Activated CD4-positive, alpha-beta memory T cell treated with anti-CD3 and anti-CD28 coated beads, Interleukin-2, amount 10 ng/mL, durations not matched to agents 7 days and 5 days (primary cell): ENCODE measurements at places on chromosomes 1 and 21. TPM values are rescaled to one million over a fixed set of nuclear protein-coding genes. Genes with fewer than 3 reads are reported as not detected.

- DNase-seq: no peak
- peaks cover 7% of the 10 kb centered on the region for H3K4me1 ChIP-seq
- H3K36me3 ChIP-seq: no peaks in the 10 kb centered on the region
These were observed 8.2 kb upstream of the GLRX2 start for GRCh38 chr1:193113258-193113991.

DNA sequence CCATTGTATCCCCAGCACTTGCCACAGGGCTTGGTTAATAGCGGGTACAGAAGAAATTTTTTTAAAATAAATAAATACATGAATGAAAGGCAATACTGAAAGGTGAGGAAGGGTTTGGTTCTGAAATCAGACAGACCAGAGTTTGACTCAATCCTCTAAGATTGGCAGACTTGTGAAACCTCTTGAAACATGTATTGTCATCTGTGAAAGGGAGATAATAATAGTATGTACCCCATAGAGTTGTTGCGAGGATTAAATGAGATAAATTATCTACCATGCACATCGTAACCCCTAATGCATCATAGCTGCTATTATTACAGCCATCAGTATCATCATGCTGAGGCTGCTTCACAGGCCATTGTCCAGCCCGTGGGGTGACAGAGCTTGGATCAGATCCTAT lies 41.4 kb downstream of the S1PR1 start:
- H3K4me3 ChIP-seq: no peak overlapping the region
- H3K36me3 ChIP-seq: peaks cover 20% of the 10 kb centered on the region
- no peaks in the 10 kb centered on the region for H3K27me3 ChIP-seq
- peak overlapping the region; percentile 76 for H3K27ac ChIP-seq

DNA sequence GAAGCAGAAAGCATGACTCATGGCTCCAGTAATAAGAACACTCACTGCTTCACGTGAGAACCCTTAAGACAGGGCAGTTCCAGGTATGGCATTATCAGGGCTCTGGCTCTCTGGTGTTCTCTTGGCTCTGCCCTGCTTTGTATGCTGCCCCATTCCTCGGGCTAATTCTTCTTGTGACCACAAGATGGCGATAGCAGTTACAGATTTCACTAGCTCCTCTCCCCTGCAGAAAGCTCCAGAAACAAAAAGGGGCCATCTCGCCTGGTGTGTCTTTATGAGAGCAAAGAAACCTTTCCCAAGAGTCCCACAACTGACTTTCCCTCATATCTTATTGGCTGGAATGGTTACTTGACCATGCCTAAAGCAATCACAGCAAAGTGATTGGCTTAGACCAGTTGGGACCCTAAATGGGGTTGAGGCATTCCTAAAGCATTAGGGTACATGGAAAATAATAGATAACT lies 60.1 kb downstream of the F3 start:
- H3K4me3 ChIP-seq: no peak overlapping the region
- H3K36me3 ChIP-seq: peaks cover 4% of the 10 kb centered on the region
- H3K27me3 ChIP-seq: no peaks in the 10 kb centered on the region
- H3K27ac ChIP-seq: no peak overlapping the region
- no peaks in the 10 kb centered on the region for H3K4me1 ChIP-seq

GRCh38 chr1:156386949-156387869 lies 18.2 kb downstream of the RHBG start:
- peaks cover 4% of the 10 kb centered on the region for H3K4me1 ChIP-seq
- no peaks in the 10 kb centered on the region for H3K36me3 ChIP-seq
- no peak overlapping the region for H3K4me3 ChIP-seq
- peaks cover 29% of the 10 kb centered on the region for H3K27me3 ChIP-seq
- no peak for DNase-seq
- H3K27ac ChIP-seq: no peak overlapping the region

DNA sequence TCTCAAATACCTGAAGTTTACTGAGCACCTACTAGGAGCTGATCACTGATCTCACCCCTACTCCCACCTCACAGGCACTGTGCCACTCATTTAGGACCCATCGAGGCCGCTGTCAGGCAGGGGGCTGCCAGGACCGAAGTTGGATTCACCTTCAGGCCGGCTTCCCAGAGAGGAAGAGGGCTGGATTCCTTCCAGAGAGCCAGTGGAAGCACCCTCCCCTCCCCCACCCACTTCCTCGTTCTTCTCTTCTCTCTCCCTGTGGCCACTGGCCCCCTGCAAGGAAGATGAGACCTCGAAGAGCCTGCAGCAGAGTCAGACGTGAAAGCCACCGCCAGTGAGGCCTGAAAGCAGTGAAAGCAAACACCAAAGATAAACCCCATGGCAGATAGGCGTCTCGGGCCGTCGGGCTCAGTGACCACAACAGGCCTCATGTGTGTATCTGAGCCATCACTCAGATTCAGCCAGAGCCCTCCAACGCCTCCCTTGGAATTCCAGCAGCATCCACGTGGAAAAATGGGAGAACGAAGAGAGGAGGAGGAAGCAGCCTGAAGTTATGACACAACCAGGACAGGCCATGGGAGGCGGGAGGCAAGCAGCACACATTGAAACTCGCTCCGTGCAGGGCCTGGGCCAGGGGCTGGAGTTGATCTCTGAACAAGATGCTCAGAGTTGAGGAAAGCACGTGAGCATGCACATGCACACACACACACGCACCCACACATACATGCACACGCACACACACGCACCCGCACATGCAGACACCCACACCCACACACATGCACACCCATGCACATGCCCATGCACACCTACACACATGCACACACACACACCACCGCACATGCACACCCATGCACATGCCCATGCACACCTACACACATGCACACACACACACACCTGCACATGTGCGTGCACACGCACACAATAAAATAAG lies 6.2 kb upstream of the AGTRAP start:
- peak; percentile 26 for DNase-seq
- peak overlapping the region; percentile 88 for H3K27ac ChIP-seq
- H3K36me3 ChIP-seq: no peaks in the 10 kb centered on the region
- H3K4me3 ChIP-seq: peak overlapping the region; percentile 66

DNA sequence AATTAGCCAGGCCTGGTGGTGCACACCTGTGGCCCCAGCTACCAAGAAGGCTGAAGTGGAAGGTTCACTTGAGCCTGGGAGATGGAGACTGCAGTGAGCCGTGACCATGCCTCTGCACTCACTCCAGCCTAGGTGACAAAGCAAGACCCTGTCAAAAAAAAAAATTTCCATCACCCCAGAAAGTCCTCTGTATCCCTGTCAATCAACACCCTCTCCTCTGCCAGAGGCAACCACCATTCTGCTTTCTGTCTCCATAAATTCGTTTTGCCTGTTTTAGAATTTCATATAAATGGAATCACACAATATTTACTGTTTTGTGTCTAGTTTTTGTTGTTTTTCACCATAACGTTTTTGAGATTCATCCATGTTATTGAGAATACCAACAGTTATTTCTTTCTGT lies 141.6 kb upstream of the SLC45A1 start:
- DNase-seq: no peak
- H3K27ac ChIP-seq: no peak overlapping the region
- H3K27me3 ChIP-seq: peaks cover 1% of the 10 kb centered on the region
- no peak overlapping the region for H3K4me3 ChIP-seq

DNA sequence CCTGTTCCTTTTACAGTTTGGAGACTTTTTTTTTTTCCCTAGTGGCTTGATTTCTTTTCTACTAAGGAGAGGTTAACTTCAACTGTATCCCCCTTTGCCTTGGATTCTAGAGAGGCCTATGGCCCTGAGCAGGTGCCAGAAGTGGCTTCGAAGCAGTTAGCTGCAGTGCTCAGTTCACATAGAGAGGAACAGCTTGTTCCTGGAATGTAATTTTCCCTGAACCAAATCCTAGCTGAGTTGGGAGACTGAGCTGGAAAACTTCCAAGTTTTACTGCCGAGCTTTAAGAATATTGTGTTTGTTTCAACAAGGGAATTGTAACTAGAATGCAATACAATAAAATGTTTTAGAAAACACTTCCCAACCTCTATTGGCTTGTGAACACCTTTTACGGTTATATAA lies 17.5 kb downstream of the RD3 start:
- H3K4me1 ChIP-seq: peaks cover 7% of the 10 kb centered on the region
- peaks cover 12% of the 10 kb centered on the region for H3K27me3 ChIP-seq
- no peak for DNase-seq
- H3K27ac ChIP-seq: no peak overlapping the region
- H3K36me3 ChIP-seq: no peaks in the 10 kb centered on the region

DNA sequence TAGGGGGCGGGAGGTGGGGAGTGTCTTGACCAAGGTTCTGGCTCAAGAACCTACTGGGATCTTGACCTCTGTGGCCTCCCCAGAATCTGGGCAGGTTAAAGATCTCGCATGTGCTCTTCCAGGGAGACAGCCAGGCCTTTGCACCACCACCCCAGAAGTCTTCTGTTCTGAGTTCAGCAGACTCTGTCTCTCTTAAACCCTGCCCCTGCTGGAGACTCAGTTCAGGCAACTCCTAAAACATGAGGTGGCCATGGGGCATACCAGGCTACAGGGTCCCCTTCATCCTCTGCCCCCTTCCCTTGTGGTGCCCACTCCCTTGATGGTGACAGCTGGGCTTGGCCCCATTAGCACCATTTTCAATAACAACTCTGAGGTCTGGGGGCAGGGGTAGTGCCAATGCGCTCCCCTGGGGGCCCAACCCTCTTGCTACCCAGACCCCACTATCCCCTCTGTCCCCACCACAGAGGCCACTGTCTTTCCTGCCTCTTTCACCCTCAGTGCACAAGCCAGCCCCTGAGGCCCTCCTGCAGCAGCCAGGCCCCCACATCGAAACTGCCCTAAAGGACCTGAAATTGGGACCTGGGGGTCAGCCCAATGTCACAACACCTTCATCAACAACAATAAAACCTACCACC lies 132.7 kb upstream of the RUNX3 start:
- peaks cover 24% of the 10 kb centered on the region for H3K4me1 ChIP-seq
- H3K4me3 ChIP-seq: no peak overlapping the region
- H3K27me3 ChIP-seq: peaks cover 23% of the 10 kb centered on the region
- H3K36me3 ChIP-seq: no peaks in the 10 kb centered on the region
- no peak overlapping the region for H3K27ac ChIP-seq

DNA sequence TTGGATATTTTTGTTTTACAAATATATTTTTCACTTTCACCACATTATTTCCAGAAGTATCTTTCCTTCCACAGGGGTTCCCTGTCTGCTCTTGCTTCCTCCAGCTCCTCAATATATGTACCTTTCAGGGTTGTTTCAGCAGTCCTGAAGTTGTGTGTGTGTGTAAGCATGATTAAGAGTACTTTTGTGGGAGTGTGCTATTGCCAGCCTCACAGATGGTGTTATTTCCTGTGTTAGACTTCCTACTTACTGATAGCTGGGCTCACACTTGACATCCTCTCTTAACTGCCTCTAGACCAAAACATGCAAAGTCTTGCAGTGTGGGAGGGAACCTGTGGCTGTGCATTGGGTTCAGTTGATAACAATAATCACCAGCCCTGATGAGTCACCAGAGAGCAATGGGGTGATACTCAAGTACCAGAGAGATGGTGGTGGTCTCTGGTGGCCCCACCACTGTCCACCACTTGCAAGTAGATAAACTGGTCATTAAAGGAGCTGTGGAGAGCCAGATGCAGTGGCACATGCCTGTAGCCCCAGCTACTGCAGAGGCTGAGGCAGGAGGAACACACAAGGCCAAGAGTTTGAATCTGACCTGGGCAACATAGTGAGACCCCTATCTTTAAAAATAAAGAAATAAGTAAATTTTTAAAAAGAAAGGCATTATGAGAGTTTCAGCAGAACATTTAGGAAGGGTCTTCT lies 126.7 kb downstream of the NR5A2 start:
- DNase-seq: peak; percentile 73
- H3K27me3 ChIP-seq: peaks cover 3% of the 10 kb centered on the region
- peaks cover 41% of the 10 kb centered on the region for H3K4me1 ChIP-seq
- H3K4me3 ChIP-seq: peak overlapping the region; percentile 44
- H3K36me3 ChIP-seq: no peaks in the 10 kb centered on the region
- H3K27ac ChIP-seq: peak overlapping the region; percentile 86

DNA sequence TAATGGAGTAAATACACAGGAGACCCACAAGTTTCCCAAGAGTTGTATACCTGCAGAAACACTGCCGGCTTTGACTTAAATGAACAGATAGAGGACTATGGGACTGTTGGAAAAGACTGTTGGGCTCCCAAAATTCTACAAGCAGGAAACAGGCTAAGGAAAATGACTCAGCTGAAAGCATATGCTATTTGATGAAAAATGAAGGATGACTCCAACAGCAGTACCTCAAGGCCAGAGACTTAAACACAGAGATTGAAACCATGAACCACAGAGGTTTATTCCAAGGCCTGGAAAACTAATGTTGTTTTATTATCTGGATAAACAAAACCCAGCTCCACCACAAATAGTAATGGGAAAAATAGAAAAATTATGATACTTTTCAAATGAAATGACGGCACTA lies 187.7 kb downstream of the TNFSF18 start:
- no peaks in the 10 kb centered on the region for H3K4me1 ChIP-seq
- peaks cover 19% of the 10 kb centered on the region for H3K27me3 ChIP-seq
- no peak overlapping the region for H3K4me3 ChIP-seq
- no peak overlapping the region for H3K27ac ChIP-seq

DNA sequence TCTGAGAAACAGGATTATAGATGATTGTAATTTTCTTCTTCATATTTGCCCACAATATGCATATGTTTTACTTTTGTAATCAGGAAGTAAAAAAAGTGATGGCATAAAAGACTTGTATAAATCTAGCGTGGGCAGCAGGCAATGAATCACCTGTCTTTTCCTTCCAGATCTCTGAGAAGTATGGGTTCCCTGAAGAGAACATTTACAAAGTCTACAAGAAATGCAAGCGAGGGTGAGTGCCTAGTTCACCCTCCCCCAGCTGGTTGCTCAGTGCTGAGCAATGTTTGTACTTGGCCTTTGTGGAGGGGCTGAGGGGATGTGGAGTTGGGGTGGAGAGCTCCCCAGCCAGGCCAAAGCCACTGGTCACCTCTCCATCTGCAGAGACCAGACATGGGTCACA lies 30.7 kb downstream of the GRHL3 start:
- H3K4me1 ChIP-seq: peaks cover 29% of the 10 kb centered on the region
- peaks cover 5% of the 10 kb centered on the region for H3K27me3 ChIP-seq
- no peak overlapping the region for H3K4me3 ChIP-seq
- no peaks in the 10 kb centered on the region for H3K36me3 ChIP-seq
- no peak for DNase-seq
- H3K27ac ChIP-seq: no peak overlapping the region

GRCh38 chr1:100736746-100737145 lies 17.2 kb downstream of the VCAM1 start:
- H3K36me3 ChIP-seq: no peaks in the 10 kb centered on the region
- DNase-seq: no peak
- H3K4me3 ChIP-seq: no peak overlapping the region
- no peaks in the 10 kb centered on the region for H3K4me1 ChIP-seq
- H3K27ac ChIP-seq: no peak overlapping the region

Gene NECAP2
- total RNA-seq: 132 TPM

Gene B3GALT6
- total RNA-seq: 14.4 TPM

Gene LCE3D
- not detected for total RNA-seq

Gene AMY1C
- total RNA-seq: not detected

Gene ALG6
- 23.8 TPM for total RNA-seq
